ENCODE measurements at places on chromosomes 11 and 22. TPM values are rescaled to one million over a fixed set of nuclear protein-coding genes. Genes with fewer than 3 reads are reported as not detected.
A peak's percentile ranks its signal among the peaks of the same experiment; 100 is the strongest.

- peak; percentile 14 for DNase-seq
Observed at GRCh38 chr11:2287091-2287490, 14.6 kb downstream of the C11orf21 start.

DNA sequence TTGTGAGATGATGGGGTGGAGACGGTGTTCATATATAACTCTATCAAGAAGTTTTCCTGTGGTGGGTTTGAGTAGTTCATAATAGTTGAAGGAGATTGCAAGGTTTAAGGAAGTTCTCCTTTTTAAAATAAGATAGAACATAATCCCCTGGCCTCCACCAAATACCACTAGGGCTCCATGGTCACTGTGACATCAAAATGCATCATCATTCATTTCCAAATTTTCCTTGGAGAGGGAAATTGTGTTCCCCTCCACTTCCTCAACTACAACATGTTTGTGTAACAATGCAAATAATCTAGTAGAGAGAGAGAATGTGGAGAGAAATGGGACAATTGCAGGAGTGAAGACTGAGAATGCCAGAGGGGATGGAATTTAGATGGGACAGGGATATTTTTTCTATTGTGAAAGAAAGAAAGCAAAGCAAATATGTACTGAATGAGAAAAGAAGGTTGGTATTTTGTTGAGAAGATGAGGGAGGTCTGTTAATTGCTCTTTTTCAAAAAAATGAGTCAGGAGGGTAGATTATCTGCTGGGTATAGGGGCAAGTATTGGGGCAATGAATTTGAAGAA is 33.4 kb upstream of the ZBED5 start:
- DNase-seq, result no peak

The PGA3 gene
- not detected for total RNA-seq

The PKNOX2 gene
- 0.49 TPM for total RNA-seq

- no peak for DNase-seq
Observed at GRCh38 chr22:37896939-37897338, 9.2 kb upstream of the MICALL1 start.

DNA sequence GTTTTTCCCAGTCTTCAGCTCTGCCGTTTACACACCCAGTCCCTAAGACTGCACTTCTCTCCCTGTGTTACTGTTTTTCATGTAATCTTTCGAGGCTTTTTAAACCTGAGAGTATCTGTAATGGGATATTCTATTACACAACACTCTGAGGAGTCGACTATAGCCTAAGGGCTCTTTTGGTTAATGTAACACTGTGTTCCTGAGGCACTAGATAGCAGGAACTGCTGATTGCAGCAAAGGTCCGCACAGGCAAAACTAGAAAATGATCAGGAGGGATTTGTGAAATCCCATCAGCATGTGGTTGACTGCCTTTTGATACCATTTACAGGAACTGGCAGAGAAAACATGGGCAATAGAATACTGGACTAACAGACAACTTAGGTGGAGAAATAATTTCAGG is 512.3 kb upstream of the RAG2 start:
- DNase-seq, result no peak

- DNase-seq, result no peak
Observed at GRCh38 chr11:117523680-117524079, 196.0 kb downstream of the CEP164 start.

- peak; percentile 50 for DNase-seq
Observed at GRCh38 chr11:10934293-10934860, 76.5 kb upstream of the ZBED5 start.

DNA sequence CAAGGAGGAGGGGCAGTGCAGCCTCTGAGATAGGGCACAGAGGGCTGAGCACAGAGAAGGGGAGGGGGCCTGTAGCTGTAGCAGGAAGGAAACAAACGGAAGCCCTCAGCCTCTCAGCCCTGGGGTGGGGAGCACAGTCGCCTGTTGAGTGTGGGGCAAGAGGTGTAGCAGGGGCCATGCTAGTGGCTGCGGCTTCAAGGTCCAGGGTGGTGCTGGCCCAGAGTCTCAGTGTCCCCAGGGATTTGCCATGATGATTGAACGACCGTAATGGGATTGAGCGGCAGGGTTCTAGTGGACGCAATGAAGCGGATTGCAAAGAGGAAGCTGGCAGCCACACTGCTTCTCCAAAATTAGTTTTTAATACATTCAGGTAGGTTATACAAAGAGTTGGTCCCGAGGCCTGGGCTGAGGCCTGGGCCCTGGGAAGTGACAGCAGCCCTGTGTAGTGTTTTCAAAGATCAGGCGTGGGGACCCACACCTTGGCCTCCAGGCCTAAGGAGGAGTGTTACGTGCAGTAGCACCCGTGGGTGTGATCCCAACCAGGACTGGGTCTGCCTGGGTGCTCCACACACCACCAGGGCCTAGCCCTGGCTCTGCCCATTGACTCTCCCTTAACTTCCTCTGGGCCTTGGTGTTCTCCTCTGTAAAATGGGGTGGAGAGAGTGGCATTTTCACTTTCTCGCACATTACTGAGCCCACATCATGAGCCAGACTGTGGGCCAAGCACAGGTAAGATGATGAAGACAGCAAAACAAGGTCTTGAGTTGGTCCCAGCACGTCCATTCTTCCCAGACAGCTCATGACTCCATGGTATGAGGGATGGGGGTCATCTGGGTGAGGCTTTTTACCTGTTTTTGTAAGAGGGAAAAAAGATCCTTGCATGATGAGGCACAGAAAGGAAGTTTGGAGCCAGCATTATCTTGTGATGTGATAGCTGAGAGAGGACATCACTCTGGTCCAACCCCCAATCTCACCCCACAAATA is 13.1 kb downstream of the LRRC32 start:
- no peak for DNase-seq

GRCh38 chr11:17813391-17814059 is 78.9 kb downstream of the KCNC1 start:
- DNase-seq, result no peak

- DNase-seq, result no peak
Observed at GRCh38 chr11:125223901-125224361, 59.4 kb downstream of the PKNOX2 start.

DNA sequence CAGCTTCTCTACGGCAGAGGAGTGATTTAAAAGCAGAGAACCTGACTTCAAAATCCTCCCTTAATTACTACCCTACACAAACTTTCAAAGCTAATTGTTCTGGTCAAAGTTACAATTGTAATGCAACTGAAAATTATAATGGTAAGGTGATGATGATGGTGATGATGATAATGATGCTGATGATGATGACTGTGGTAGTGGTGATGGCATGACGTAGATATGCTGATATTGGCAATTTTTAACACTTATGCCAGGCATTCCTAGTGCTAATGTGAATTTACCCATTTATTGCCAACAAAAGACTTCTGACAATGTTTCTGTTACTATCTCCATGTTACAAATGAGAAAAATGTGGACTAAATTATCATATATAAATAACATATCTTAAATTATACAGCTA is 1831.1 kb downstream of the LRRC4C start:
- no peak for DNase-seq

DNA sequence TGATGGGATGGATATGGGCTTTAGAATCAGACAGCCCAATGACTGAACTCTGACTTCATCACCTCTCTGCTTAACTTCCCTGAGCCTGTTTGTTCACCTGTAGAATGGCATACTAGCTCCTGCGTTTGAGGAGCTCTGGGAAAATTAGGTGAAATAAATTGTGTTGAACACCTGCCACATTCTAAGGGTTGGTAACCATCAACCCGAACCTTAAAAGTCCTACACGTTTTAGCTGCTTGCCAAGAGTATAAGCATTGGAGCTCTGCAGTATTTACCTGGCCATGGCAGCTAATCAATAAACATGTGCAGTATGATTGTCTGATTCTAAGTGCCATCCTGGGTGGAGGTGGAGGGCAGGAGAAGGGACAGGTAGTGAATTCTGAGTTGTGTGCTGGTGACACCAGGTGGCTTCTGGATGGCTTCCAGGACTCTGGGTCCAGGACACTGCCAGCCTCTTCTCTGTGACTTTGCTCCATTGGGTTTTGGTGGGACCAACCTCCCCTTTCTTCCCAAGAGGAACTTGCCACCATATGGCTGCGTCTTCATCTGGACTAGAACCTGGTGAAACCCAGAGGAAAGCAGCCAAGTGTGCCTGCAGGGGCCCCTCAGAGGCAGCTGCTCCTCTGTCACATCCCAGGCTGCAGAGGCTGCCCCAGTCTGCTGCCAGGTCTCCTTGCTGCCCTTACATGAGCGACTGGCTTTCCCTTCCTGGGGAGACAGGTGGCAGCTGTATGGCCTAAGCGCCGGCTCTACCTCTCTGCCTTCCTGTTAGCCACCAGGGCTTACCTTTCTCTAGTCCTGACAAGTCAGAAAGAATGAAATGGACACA is 85.6 kb downstream of the CACNG2 start:
- no peak for DNase-seq

GRCh38 chr22:28799606-28800307 is 612 bp downstream of the XBP1 start:
- peak; percentile 59 for DNase-seq

DNA sequence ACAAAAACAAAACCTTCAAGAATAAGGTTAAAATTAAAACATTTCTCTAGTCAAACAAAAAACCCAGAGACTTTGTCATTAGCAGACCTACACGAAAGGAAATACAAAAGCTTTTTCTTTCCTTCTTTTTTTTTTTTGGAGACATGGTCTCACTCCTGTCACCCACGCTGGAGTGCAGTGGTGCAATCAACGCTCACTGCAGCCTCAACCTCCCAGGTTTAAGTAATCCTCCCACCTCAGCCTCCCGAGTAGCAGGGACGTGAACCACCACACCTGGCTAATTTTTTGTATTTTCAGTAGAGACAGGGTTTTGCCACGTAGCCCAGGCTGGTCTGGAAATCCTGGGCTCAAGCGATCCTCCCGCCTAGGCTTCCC is 30.5 kb downstream of the PLA2G6 start:
- no peak for DNase-seq

DNA sequence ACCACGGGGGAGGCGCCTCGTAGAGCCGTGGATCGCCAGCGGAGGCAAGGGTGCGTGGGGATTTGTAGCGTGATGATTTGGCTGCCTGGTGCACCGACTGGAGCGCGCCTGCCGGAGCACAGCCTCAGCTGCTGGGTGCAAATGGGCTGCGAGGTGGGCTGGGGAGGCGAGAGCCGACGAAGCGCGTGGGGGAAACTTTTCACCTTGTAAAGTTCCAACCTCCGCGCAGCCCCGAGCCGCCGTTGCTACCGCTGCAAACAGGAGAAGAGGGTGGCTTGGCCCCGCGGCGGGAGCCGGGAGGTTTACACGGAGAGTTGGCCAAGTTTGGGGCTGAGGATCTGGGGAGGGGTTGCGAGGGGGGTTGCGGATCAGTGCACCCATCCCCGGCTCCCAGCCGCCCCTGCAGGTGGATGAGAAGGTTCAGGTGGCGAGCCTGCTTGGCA is 528 bp downstream of the FAT3 start:
- no peak for DNase-seq

DNA sequence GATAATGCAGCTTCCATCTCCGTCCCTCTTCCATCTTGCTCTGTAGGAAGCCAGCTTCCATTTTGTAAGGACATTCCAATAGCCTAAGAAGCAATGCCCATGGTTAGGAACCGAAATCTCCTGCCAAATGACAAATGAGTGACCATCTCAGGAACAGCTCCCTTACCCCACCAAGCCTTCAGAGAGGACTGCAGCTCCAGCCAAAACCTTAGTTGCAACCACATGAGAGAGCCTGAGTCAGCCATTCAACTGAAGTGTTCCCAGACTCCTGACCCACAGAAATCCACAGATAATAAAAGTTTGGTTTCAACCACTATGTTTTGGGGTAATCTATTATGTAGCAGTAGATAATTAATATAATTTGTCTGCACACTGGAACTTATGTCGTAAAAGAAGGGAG is 51.7 kb upstream of the LDLRAD3 start:
- no peak for DNase-seq

GRCh38 chr11:33891714-33892327 is at the start of gene LMO2:
LMO2 (minus strand) TSS chr11:33892076; CDS start chr11:33869716, 22,360 bp downstream.
- DNase-seq, result no peak

The HSPB2 gene
- total RNA-seq, result 0.73 TPM

DNA sequence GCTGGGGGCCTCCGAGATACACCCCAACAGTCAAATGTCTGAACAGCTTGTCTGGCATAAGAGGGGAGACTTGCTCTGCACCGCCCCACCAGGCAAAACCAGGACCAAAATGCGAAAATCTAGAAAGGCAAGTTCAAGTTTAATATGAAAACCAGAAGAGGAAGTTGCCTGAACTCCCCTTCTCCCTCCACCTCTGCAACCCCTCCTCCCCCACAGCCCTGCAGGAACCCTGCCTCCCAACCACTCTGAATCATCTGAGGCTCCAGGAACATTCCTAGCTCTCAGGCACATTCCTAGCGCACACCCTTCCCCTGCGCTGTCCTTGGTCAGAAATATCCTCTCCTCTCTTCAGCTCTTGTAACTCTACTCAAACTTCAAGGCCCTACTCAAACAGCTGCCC is 36.7 kb downstream of the ISX start:
- peak; percentile 68 for DNase-seq
